ENCODE measurements at places on chromosomes 3 and 15. TPM values are rescaled to one million over a fixed set of nuclear protein-coding genes. Genes with fewer than 3 reads are reported as not detected.

SPINK8 gene
- polyA plus RNA-seq, result 1.4 TPM

SH2D7 gene
- polyA plus RNA-seq, result not detected

EFHB gene
- 2.4 TPM for polyA plus RNA-seq

GNAI2 gene
- 348 TPM for polyA plus RNA-seq

RAB6B gene
- polyA plus RNA-seq, result 57.4 TPM

ESYT3 gene
- 0.53 TPM for polyA plus RNA-seq

TGFBR2 gene
- 10.2 TPM for polyA plus RNA-seq

TP63 gene
- not detected for polyA plus RNA-seq

WNT5A gene
- polyA plus RNA-seq, result 0.34 TPM

ARHGEF26 gene
- 14.4 TPM for polyA plus RNA-seq

FBXW12 gene
- not detected for polyA plus RNA-seq

NPAP1 gene
- polyA plus RNA-seq, result not detected

USP4 gene
- polyA plus RNA-seq, result 46.6 TPM

TUSC7 gene
- not detected for polyA plus RNA-seq

VPS39 gene
- polyA plus RNA-seq, result 45.8 TPM

FAM98B gene
- polyA plus RNA-seq, result 18.6 TPM

TNNC1 gene
- not detected for polyA plus RNA-seq

SPG21 gene
- polyA plus RNA-seq, result 111 TPM

SEMA3B gene
- polyA plus RNA-seq, result 60.5 TPM

TM4SF1 gene
- polyA plus RNA-seq, result 41.2 TPM

KLHL40 gene
- not detected for polyA plus RNA-seq
